ENCODE measurements at places on chromosomes 5 and 9.

DNA sequence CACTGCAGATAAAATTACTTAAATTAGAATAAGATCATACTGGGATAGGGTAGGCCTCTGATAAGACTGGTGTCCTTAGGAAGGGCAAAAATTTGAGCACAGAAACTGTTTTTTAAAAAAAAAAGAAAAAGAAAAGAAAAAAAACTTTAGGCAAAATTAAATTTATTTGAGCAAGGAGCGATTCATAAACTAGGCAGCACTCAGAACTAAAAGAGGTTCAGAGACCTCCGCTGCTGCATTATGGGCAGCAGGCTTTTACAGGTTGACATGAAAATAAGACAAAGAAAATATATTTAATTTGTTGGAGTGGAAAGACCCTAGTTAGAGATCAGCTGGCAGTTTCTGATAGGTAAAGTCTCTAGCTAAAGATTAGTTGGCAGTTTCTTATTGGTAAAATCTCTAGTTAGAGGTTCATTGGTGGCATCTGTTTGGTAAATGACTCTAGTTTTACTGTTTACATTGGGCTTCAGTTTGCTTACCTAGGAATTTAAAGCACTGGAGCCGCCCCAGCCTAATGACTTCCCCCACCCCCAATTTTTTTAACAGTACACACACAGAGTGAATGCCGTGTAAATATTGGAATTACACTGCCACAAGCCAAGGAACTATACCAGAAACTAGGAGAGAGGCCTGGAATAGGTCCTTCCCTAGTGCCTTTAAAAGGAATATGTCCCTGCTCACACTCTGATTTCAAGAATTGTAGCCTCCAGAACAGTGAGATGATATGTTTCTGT, 4.5 kb upstream of the PLPP6 start:
- no peak for DNase-seq

- DNase-seq = no peak
Observed at GRCh38 chr5:73030531-73030930, 74.7 kb downstream of the FCHO2 start.

DNA sequence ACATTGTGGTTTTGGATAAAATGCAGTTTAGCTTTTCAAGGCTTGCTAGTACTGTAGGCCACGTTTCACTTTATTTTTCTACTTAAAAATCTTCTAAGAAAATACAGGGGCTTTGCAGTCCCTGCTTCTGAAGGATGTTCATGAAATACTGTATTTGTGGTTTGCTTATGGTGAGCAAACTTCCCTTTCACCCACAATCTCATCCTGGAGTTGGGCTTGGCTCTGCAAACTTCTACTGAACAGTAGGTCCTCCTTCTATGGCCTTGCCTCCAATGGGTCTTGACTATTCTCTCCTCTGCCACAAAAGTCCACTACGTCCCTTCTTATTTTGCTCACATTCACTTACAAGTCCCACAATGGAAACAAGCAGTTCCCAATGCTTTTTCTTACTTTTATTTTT, 502.7 kb upstream of the KLF4 start:
- no peak for DNase-seq

- no peak for DNase-seq
Observed at GRCh38 chr5:35816881-35817521, 39.7 kb upstream of the IL7R start.

- no peak for DNase-seq
Observed at GRCh38 chr5:76941442-76941841, 11.4 kb upstream of the CRHBP start.

DNA sequence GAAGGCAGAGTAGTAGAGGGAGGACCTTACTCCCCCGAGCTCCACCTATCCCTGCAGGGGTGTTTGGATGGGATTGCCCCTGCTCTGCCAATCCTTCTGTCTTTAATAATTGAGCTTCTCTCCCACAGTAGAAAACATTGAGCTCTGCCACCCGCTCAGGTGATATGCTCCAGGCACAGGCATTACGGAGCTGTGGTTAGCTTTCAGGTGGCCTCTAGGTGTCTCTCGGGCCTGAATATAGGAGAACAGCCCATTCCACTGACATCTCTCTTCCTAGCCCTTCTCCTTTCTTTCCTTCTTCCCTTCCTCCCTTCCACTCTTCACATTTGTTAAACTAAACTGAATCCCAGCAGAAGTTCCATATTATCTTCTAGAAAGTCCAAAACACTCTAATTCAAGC, 203.4 kb downstream of the SYK start:
- no peak for DNase-seq

DNA sequence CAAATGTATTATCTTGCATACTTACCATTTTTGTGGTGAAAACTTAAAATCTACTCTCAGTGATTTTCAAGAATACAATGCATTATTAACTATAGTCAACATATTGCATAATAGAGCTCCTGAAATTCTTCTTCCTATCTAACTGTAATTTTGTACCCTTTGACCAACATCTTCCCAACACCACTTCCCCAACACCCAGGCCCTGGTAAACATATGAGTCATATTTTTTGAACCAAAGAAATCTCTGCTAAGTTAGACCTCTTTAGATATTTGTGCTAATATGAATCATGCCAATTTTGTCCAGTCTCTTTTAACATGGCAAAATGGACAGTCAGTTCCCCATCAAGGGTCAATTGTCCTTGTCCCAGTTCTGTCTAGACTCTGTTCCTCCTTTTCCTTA, 18.5 kb upstream of the RGS7BP start:
- no peak for DNase-seq

DNA sequence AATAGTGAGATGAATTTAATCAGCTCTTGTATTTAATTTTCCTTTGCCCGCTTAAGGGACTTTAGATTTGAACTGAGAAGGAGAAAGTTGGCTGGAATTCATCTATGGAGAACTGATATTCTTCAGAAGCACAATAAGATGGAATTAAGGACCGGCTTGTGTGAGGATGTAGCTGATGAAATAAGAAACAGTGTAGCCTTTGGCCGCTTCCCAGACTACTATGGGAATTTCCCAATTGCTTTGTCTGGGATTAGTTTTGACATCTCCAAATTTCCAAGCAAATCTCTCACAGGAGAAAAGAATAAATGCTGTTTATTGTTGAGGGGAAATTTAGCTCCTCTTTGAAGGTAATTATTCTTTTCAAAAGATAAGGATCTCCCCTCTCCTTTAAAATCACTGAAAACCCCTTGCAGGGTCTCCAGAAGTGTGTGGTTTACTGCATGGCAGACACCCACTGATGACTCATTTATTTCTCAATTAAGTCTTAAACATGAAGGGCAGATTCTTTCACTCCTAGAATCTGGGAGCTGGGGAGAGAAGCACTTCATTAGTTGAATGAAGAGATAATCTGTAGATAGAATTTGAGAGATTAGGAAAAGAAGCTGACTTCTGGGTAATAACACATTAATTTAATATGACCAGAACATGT, 606.5 kb upstream of the ADAMTS16 start:
- DNase-seq = no peak

GRCh38 chr9:101618698-101619097, 23.9 kb upstream of the PPP3R2 start:
- DNase-seq = no peak

GRCh38 chr5:142246258-142246657, 78.6 kb downstream of the SPRY4 start:
- DNase-seq = peak; percentile 94

DNA sequence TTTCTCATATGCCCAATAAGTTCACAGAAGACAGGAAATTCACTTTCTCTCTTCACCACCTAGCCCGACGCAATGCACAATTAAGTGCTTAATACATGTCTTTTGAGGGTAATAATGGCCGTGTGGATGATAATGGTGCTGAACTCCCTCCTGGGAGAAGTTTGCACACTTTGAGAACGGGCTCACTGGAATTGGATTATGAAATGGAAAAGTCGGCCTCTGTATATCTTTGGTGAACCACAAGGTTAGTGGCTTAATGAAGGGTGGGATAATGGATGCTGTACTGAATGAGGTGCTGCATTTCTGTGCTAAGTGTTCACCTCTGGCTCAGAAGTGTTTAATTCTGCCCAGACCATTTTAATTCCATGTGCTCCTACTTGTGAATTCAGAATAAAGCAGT, 207.5 kb downstream of the IRX2 start:
- no peak for DNase-seq

DNA sequence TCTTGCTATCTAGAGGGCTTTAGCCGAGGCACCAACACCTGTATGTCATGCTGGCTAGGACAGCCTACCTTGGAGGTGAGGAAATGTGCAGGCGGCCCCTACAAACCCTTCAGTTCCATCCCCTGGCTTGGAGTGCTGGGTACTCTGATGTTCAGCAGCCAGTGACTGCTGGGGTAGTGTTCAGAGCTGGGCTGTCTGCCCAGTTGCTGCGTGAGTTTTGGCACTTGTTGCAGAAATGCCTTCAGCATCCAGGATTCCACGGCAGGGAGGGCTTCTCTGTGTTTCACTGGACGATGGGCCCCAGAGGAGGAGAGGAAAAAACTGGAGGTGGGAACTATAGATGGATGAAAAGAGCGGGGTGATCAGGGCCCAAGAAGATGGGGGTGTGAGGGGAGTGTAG, 10.4 kb downstream of the SWI5 start:
- DNase-seq = no peak

DNA sequence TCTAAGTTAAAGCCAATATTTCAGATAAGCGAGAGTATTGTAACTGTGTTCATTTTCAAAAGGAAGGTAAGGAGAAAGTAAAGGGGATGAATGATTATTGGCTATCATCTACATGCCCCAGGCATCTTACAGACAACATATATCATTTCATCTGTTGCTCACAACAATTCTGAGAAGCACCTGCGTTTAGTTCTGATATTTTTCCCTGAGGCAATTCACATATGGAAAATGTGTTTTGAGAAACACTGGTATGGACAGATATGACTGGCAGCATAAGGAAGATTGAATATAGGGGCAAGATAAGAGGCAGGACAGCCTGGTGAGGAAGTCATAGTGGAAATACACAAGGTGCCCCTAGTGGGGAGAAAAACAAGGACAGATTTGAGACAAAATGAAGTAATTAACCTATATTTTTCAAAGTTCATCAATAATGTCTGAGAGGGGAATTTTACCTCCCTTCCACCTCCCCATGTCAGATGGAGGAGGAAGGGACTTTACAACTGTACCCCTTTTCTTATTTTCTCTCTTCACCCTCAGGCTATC, 87.7 kb upstream of the TRIM32 start:
- no peak for DNase-seq

DNA sequence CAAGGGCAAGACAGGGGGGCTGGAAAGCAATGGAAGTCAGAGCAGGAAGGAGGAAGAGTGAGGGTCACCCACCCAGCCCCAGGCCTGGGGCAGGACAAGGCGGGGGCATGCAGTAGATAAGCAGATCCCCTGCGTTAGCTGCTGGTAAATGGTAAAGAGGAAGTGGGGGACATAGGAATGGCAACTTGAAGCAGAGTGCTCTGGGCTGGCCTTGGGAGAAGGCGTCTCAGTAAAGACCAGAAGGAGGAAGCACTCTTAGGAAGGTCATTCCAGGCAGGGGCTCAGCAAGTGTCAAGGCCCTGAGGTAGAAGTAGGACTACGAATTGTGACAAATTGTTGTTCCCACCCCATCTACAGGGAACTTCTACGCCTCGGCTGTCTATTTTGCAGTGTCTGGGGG, 15.1 kb downstream of the TCOF1 start:
- DNase-seq = no peak

- DNase-seq = no peak
Observed at GRCh38 chr5:15377573-15378340, 122.2 kb upstream of the FBXL7 start.

GRCh38 chr5:68331192-68332079, 115.9 kb downstream of the PIK3R1 start:
- no peak for DNase-seq

DNA sequence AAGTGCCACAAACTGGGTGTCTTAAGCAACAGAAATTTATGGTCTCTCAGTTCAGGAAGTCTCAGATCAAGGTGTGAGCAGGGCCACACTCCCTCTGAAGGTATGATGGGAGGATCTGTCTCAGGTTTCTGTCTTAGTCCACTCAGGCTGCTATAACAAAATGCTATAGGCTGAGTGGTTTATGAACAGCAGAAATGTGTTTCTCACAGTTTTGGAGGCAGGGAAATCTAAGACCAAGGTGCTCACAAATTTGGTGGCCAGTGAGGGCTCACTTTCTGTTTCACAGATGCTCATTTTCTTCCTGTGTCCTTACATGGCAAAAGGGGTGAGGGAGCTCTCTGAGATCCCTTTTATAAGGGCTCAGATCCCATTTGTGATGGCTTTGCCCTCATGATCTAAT, 281.4 kb downstream of the CWC27 start:
- no peak for DNase-seq

DNA sequence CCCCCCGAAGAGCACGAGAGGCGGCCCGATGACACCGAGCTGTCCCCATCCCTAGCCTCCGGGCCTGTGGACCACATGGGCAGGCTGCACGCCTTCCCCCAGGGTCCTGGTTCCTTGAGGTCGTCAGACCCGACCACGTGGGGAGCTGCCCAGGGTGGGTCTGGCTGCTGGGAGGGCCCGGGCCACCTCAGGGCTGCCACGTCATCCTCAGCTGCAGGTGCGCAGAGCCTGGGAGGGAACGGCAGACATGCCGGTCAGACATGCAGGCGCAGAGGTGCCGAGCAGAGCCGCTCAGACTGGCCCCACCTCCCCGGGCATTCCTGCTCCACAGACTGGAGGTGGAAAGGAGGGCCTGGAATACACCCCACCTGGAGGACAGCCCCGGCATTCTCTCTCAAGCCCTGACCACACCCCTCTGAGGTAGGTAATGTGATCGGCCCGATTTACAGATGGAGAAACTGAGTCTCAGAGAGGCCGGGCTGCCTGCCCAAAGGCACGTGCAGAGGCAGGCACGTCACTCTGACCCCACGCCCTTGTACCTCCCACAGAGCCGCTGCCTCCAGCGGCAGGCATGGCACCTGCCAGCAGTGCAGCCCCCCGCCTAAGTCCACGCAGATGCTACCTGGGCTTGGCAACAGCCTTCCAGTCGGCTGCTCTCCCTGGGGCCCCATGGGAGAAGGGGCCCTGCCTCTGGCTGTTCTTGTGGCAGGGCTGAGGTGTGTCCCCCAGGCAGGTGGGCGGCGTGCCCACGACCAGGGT, 649 bp downstream of the CCDC187 start:
- no peak for DNase-seq

DNA sequence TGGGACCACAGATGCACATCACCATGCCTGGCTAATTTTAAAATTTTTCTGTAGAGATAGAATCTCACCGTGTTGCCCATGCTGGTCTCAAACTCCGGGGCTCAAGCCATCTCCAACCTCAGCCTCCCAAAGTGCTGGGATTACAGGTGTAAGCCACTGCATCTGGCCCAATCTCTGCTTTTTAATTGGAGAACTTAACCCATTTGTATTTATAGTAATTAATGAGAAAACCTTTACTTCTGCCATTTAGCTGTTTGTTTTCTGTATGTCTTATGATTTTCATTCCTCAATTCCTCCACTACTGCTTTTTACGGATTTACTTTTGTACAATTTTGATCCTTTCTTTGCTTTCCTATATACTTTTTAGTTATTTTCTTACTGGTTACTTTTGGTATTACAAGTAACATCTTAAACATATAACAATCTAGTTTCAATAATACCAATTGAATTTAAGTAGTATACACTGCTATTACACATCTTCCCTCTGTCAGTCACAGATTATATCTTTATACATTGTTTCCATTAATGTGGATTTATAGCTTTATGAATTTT, 26.1 kb downstream of the RALGDS start:
- no peak for DNase-seq
